ENCODE measurements at places on chromosomes 5 and 9. TPM values are rescaled to one million over a fixed set of nuclear protein-coding genes. Genes with fewer than 3 reads are reported as not detected.

DNA sequence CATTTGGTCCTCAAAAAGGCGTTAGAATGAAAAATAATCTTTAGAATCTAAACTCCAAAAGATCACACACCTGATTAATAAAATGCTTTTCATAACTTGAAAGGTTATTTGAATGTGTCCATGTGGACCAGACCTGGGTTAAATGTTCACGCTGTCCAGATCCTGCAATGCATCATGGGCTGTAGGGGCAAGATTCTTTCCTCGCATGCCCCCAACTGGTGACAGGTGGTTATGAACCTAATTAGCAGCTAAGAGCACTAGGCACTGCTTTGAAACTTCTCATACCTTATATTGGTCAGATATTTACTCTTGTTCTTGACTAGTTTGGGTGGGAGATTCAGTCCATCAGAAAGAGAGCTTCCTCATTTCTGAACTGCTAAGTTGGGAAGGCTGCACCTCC, 19.3 kb upstream of the PIP5K1B start:
- DNase-seq, result no peak

- no peak for DNase-seq
Observed at GRCh38 chr9:110252509-110253139, 3.7 kb downstream of the TXN start.

The FAM169A gene
- 4.6 TPM for total RNA-seq

GRCh38 chr9:91364005-91364404, 2.3 kb upstream of the AUH start:
- no peak for DNase-seq

All from skin of body (tissue), 3 donors.